ENCODE measurements at places on chromosomes 5 and 9.

GRCh38 chr9:88661759-88662158 is 126.8 kb downstream of the NXNL2 start:
- DNase-seq, result no peak

DNA sequence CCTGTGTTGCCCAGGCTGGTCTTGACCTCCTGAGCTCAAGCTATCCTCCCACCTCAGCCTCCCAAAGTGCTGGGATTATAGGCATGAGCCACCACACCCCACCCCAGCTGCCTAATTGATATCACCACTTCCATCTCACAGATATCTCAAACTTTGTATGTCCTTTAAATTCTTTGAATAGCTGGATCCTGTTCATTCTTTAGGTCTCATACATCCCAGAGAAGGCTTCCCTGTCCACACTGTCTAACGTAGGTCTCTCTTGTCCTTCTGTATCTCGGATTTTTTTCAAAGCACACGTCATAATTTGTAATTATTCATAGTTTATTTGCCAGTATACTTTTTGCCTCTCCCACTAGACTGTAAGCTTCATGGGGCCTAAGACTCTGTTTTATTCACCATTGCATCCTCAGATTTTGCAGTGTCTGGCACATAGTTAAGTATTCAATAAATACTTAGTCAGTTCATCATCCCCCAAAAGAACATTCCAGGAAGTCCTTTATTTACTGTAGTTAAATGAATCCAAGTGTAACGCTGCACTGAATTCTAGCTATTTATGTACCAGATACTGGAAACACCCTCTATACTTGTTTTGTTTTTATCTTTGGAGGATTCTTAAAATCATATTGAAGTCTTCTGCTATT is 10.5 kb downstream of the ARSK start:
- DNase-seq, result no peak

DNA sequence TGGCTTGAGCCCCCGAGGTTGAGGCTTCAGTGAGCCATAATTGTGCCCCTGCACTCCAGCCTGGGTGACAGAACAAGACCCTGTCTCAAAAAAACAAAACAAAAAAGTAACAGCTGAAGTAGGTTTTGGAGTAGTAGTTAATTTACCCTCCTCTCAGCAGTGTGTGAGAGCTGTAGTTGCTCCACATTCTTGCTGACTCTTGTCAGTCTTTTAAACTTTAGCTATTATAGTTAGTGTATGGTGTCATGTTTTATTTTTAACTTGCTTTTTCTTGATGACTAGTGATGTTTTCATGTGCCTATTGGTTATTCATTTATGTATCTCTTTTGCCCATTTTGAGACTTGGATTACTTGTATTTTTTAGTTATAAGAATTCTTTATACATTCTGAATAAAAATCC is 52.9 kb upstream of the DHFR start:
- DNase-seq, result no peak

GRCh38 chr5:10761933-10762775 is 1.1 kb upstream of the DAP start:
- DNase-seq, result no peak

GRCh38 chr9:113566712-113567071 is 103.2 kb downstream of the RGS3 start:
- no peak for DNase-seq

DNA sequence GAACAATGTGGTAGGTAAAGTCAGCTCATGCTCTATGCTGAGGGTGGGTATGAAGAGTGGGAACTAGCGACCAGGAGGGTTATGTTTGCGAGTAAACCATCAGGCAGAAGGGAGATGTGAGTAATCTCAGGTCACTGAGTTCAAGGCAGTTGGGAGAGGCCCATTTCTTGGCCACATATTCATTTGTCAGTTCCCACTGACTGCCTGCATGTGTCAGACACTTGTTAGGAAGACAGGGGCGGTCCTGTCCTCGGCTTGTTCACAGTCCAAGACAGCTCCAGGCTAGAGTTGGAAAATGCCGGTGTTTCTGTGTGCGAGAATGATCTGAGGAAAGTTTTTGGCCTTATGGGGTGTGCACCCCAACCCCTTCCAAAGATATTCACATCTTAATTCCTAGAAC is 48.6 kb upstream of the GDNF start:
- DNase-seq, result no peak

DNA sequence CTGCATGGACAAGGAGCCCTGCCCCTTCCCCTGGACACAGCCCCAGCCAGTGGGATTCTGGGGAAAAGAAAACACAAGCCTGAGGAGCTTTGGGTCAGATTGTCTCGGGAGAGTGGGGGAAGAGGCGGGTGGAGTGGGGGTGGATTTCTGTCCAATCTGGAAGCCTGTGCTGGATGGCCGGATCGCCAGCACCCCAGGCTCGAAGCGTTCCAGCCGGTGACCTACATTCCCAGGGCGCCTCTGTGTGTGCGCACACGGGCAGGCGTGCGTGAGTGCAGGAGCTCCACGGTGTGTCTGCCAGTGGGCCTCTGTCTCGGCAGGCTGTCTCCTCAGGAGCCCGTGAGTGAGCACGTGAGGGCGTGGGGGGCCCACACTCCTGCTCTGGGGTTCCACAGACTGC is 74.3 kb upstream of the DAB2IP start:
- no peak for DNase-seq

GRCh38 chr9:133953976-133954709 is 38.0 kb downstream of the VAV2 start:
- DNase-seq, result no peak

GRCh38 chr9:83596899-83597504 is 25.9 kb upstream of the IDNK start:
- peak; percentile 26 for DNase-seq

- DNase-seq, result no peak
These were observed 63.5 kb upstream of the PHYKPL start for GRCh38 chr5:178296066-178296465.

GRCh38 chr5:123422433-123423277 is 548 bp downstream of the CEP120 start:
- peak; percentile 46 for DNase-seq

DNA sequence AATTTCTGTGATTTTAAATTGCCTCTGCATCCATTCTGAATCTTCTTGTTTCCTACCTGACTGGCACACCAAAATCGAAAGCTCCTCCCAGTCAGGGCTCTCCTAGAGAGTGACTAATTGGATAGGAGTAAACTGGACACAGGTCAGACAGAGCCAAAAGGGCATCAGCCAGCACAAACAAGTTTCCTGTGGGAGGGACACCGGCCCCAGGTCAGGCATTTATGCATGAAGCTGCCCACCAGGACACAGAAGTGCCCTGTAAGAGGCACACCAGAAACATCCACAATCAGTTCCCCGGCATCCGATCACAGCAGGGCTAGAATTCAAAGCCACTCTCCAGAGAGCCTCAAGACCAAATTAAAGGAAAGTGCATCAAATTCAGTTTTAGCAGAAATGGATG is 78.4 kb downstream of the SFXN1 start:
- DNase-seq, result no peak

- DNase-seq, result no peak
These were observed 208.4 kb downstream of the PDE4D start for GRCh38 chr5:59685191-59685530.

GRCh38 chr9:114522286-114522685 is 17.0 kb upstream of the WHRN start:
- no peak for DNase-seq

- DNase-seq, result no peak
These were observed 1.6 kb upstream of the GALT start for GRCh38 chr9:34644766-34645314.

GRCh38 chr5:4243479-4244264 is 648.0 kb downstream of the IRX1 start:
- no peak for DNase-seq

DNA sequence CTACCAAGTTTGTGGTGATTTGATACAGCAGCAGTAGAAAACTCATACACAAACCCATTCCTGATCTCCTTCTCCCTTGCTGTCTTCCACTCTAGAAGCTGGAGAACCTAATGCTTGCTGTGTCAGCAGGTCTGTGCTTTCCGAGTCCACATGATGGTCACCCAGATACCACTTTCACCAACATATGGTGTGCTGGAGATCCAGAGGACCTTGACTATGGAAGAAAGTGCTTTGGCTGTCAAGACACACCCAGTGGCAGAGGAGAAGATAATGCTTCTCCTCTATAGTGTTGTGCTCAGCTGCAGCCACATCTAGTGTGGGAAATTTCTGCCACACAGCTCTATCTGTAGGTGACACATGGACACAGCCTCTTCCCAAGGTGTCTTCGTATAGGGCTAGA is 67.4 kb downstream of the UGCG start:
- no peak for DNase-seq

- no peak for DNase-seq
These were observed 3.0 kb upstream of the PDLIM4 start for GRCh38 chr5:132254321-132254977.

GRCh38 chr5:95956021-95956899 is 5.4 kb downstream of the ELL2 start:
- DNase-seq, result peak; percentile 18

- DNase-seq, result no peak
These were observed 185.9 kb downstream of the KIAA0825 start for GRCh38 chr5:94432499-94432898.

GRCh38 chr9:82599336-82599949 is 463.5 kb downstream of the RASEF start:
- DNase-seq, result no peak

- DNase-seq, result no peak
These were observed 79.8 kb downstream of the MUSK start for GRCh38 chr9:110748251-110748893.

- no peak for DNase-seq
These were observed 16.4 kb upstream of the ANXA6 start for GRCh38 chr5:151173711-151174611.

- DNase-seq, result no peak
These were observed 93.9 kb downstream of the YIPF5 start for GRCh38 chr5:144076521-144077083.

DNA sequence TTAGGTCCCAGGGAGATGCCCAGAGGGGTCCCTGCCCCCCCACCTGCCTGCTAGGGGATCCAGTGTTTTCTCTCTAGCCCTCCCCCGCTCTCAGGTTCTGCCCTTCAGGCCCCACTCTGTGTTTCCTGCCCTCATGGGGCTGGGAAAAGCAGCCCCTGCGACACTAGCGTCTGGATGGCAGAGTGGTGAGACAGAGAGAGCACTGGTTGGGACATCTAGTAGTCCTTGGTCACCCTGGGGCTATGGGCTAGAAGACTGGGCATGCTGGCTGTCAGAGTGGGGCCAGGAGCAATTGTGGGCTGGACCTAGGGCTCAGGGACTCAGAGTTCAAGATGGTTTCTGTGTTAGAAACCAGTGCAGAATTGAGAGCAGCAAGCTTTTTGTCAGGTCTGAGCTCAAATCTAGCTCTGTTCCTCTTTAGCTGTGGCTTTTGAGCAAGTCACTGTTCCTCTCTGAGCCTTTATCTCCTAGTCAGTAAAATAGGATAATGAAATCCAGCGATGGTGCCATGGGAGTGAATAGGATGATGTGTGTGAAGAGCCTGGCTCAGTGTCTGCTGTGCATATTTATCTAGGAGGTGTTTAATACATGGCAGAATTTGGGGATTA is 39.0 kb downstream of the RGS3 start:
- DNase-seq, result no peak

DNA sequence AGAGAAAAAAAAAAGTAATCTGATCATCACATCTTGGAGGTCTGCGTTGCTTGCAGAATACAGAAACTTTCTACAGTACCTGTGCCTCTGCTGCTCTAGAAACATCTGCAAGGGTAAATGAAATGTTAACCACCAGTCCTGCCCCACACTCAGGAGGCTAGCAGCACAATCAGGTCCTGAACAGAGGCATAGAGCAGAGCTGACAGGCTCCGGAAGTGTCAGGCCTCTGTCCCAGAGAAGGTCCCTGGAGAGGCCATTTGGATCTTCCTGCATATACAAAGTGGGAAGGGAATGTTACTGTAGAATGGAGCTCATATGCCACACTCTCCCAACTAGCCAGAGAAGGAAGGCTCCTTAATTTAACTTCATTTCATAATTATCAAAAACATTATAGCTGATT is 7.2 kb downstream of the NRG2 start:
- DNase-seq, result no peak

- no peak for DNase-seq
These were observed 250.9 kb downstream of the ADGRV1 start for GRCh38 chr5:90809311-90810056.

GRCh38 chr5:149380466-149381121 is 1.5 kb upstream of the IL17B start:
- no peak for DNase-seq

GRCh38 chr5:141488591-141489561 is at the start of gene PCDHGC5:
Gene PCDHGC5 (plus strand): TSS chr5:141489081. CDS start chr5:141489241, 160 bp downstream.
- DNase-seq, result peak; percentile 79

DNA sequence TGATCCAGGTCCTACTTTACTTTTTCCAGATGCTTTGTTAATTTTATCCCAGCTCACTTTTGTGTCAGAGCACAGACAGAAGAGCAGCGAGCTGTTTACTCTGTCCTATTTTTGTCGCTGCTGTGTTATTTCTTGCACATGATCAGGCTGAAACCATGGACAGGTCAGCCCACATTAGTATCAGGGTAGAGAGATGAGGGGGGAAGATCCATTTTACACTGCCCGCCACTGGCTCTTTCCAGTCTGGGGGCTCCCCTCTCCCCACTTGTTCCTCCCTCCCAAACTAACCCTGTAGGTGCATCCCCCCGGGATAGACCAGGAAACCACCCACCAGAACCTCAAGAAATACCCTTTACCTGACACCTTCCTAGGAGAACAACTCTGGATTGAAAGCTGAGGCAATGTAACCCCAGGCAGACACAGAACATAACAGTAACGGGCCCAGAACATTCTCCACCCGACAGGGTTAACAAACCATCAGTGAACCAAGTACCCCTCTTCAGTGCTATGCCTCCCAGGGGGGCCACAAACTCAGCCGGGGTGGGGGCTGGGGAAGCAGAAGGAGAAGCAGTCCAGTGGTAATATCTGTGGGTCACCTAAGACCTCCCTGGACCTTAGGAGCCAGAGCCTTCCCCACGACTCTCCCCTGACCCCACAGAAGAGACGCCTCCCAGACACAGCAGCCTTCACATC is 10.3 kb downstream of the VDAC1 start:
- DNase-seq, result no peak

GRCh38 chr5:140365941-140366340 is 5.9 kb downstream of the SLC4A9 start:
- DNase-seq, result no peak

GRCh38 chr5:172773481-172774469 is 2.8 kb upstream of the DUSP1 start:
- no peak for DNase-seq

GRCh38 chr9:95003689-95004410 is 277.4 kb downstream of the AOPEP start:
- DNase-seq, result no peak

All from midbrain (tissue), 1 donor.